ENCODE measurements at places on chromosomes 4 and X. TPM values are rescaled to one million over a fixed set of nuclear protein-coding genes. Genes with fewer than 3 reads are reported as not detected.

SOWAHB gene
- not detected for total RNA-seq

MAGEC1 gene
- 0.10 TPM for total RNA-seq

NPNT gene
- total RNA-seq = not detected

SLC6A8 gene
- total RNA-seq = 5.2 TPM

SYN1 gene
- total RNA-seq = 0.12 TPM

GC gene
- not detected for total RNA-seq

PDZD4 gene
- total RNA-seq = 0.68 TPM

DCLK2 gene
- 4.1 TPM for total RNA-seq

SASH3 gene
- not detected for total RNA-seq

LDB2 gene
- 0.98 TPM for total RNA-seq

GPRIN3 gene
- total RNA-seq = not detected

PPARGC1A gene
- 0.24 TPM for total RNA-seq

SLC16A2 gene
- 22.2 TPM for total RNA-seq

TRPC5OS gene
- not detected for total RNA-seq

HEPH gene
- not detected for total RNA-seq

ZNF674 gene
- total RNA-seq = 7.2 TPM

P2RY4 gene
- not detected for total RNA-seq

MAP7D3 gene
- 11.1 TPM for total RNA-seq

ARMCX2 gene
- 27.3 TPM for total RNA-seq

CT45A6 gene
- not detected for total RNA-seq

ATP10D gene
- 16.9 TPM for total RNA-seq

LINC00632 gene
- 0.48 TPM for total RNA-seq

Measured in RPMI7951 (cell line).